Activated CD8-positive, alpha-beta memory T cell treated with anti-CD3 and anti-CD28 coated beads for 4 hours (primary cell): ENCODE measurements at places on chromosomes 4 and X.

DNA sequence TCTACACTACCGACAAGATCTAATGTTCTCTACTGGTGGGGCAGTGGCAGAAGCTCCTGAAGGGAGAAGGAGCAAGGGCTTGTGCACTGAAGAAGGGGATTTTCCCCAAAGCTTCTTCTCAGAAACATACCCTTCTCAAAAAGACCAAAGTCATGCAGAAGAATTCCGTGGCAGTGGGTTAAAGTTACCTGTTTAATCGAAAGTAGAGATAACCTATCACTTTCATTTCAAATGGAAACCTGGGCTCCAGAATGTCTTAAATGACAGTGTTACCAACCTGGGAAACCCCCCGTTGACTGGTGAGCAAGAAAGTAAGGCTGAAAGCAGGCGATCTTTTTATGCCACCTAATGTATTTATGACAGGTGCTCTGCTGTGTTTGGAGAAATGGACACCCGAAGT is 92.5 kb upstream of the TEX13D start:
- peak; percentile 26 for DNase-seq

- DNase-seq: no peak
These were observed 1890.7 kb upstream of the PCDH10 start for GRCh38 chr4:131258361-131258760.

DNA sequence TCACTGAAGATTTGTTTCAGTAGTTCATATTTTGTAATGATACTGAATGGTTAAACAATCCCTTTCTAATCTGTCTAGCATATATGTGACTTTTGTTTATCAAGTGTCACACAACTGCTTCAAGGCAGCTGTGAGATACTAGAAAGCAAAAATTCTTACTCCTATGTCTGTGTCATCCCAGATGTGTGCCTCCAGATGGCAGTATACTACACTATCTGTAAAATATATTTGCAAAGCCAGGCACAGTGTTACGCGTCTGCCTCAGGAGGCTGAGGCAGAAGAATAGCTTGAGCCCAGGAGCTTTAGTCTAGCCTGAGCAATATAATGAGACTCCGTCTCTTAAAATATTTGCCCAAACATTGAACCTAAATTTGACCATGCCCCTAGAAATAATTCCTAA is 4.0 kb downstream of the NUDT10 start:
- DNase-seq: no peak

- DNase-seq: no peak
These were observed 52.8 kb upstream of the PSAPL1 start for GRCh38 chr4:7487502-7487901.

GRCh38 chr4:35286434-35286833 is 957.9 kb downstream of the ARAP2 start:
- DNase-seq: no peak

DNA sequence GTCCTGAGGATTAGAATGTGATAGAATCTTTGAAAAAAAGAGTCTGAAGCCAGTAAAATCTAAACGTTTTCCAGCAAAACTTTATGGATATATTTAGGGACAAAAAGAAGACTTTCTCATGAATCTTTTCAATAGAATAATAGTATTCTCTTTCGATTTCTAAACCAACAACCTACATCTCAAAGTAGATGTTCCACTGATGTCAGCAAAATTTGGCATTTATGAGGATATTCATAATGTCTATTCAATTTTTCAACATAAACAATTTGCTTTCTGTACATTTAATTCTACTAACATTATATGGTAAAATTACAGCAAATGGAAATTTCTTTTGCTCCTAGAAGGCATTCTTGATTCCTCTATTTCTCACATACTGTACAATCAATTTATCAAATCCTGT is 886.5 kb downstream of the CENPC start:
- no peak for DNase-seq

- DNase-seq: no peak
These were observed 31.9 kb upstream of the ASMTL start for GRCh38 chrX:1484638-1485019.

DNA sequence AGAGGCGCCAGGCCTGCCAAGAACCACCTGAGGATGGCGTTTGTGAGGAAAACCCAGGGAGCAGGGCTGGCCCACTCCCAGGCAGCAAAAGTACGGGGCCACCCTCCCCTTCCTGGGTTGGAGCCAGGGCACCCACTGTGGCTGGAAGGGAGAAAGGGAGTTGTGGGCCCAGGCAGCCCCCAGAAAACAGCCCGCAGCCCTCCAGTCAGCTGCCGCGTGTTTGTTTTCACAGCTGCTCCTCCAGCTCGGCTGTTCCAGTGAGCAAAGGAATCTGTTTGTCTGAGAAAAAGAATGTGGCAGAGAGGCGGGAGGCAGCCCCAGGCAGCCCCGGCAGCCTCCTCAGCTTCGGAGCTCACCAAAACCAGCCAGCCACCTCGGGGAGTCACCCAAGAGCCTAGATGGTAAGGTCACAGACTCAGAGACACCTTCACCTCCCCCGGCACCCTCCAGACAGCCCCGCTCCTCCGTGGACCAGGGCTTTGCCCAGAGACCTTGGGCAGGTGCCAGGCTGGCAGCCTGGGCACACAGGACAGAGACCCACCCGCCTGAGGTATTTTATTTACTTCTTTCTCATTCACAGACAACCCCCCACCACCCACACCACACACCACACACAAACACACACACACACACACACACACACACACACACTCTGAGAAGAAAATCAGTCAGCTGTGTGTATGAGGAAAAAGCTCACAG is 338.1 kb downstream of the BCOR start:
- DNase-seq: no peak

GRCh38 chr4:174996079-174996478 is 77.9 kb downstream of the ADAM29 start:
- DNase-seq: no peak

DNA sequence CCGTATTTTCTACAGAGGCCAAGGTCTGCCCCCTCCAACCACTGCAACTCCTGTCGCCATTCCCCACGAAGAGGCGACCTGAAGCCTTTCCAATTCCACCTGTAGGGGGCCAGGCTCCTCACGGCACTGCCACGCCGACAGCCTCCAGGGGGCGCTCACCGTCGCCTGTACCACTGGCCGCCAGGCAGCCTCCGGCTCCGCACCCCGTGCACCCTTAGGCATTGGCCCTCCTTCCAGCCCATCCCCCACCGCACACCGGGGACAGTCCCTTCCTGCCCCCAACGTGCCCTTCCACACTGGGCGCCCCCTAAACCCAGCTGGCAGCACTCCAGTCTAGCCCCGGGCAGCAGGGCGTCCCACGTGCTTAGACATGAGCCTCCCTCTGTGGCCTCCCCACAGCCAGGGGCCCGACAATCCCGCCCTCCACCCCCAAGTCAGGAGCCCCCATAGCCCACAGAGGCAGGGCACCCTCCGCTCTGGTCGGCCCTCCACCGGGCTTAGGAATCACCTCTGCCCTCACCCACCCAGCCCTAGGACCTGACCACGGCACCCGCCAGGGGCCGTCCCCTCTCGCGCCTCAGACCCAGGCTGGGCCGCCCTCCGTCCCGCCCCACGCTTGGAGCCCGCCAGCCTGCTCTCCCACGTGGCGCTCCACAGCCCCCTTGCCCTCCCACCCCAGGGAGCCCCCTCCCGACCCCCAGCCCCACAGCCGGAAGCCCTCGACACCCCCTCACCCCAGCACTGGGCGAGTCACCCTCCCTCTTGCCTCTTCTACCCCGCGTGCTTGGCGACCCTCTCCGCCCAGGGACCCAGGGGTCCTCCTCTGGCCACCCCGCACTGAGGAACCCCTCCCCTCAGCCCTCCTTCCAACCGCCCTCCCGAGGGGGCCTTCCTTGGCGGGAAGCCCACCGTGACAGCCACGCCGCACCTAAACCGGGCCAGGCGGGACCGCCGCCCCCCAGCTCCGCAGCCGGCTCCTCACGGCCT is 711 bp downstream of the PNMA6E start:
- no peak for DNase-seq

DNA sequence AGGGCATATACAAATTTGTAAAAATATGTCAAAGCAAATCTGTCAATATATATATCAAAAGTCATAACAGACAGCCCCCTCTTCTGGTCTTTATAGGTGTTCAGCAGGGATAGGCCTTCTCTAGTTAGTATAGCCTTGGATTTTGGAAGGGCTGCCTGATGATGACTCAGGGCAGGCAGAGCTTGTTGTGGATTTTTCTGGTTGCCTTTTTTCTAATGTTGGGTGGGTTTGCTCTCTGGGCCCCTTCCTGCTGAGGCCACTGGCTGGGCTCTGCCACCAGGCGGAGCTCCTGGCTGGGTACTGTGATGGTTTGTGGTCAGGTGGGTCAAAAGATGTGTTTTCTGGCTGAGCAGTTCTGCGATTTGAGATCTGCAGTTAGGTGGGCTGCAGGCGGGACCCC is 294.2 kb downstream of the GRIA2 start:
- DNase-seq: no peak

GRCh38 chr4:149718500-149718899 is 97.1 kb downstream of the IQCM start:
- DNase-seq: no peak

DNA sequence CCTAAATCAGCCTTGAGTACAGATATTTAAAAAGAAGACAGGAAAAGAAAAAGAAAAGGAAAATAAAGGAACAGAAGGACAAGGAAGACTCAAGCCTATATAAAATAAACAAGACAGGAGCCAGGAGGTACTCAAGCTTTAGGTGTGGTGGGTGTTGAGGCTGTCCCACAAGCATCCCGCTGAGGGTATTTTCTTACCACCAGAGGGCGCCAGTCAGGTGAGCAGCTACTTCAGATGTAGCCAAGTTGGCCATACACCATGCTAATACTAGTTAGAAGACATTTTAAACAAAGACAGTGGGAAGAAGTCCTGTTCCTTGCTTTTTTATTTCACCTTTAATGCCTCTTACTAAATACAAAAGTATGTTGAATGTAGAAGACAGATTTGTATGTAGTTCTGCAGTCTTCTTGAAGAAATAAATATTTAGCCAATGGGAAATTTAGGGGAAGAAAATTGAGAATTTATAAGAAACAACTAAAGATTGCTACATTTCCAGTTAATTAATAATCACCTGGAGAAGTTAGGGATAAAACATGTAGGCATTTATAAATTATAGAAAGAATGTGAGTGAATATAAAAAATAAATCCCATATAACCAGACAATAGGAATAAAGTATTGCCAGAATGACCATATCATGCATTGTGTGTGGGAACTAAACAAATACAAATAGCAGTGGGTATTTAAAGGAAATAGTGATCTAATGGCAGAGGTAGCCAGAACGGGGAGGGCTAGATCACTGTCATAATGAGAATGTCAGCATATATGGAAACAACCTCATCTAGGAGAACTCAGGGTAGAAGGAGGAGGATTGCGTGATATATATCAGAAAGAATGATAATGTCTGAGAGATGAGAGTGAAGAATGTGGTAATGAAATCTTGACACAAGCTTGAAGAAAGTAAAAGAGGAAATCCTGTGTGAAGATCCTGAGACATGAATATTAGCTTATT is 71.0 kb downstream of the MTHFD2L start:
- DNase-seq: peak; percentile 49

DNA sequence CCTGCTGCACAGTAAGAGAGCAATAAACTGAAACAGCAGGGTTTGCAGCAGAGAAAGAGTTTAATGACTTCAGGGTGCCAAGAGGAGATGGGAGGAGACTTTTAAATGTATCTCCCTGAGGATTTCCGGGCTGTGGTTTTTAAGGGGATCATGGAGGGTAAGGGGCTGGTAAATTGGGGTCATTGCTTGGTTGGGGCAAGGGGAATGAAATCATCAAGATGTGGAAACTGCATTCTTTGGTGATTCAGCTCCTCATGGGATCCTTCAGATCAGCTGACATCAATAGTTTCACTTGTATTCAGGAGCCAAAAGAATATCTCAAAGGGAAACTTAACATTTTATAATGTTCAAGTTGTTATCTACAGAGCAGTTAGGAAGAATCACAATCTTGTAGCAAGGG is 174.3 kb upstream of the ANXA10 start:
- no peak for DNase-seq

- no peak for DNase-seq
These were observed 8.1 kb downstream of the JAKMIP1 start for GRCh38 chr4:6192245-6192644.

GRCh38 chrX:22392133-22392948 is 119.6 kb downstream of the CBLL2 start:
- no peak for DNase-seq

- DNase-seq: no peak
These were observed 9.1 kb downstream of the AKAP17A start for GRCh38 chrX:1600406-1601050.

GRCh38 chrX:154530286-154530685 is 14.3 kb upstream of the FAM3A start:
- no peak for DNase-seq

DNA sequence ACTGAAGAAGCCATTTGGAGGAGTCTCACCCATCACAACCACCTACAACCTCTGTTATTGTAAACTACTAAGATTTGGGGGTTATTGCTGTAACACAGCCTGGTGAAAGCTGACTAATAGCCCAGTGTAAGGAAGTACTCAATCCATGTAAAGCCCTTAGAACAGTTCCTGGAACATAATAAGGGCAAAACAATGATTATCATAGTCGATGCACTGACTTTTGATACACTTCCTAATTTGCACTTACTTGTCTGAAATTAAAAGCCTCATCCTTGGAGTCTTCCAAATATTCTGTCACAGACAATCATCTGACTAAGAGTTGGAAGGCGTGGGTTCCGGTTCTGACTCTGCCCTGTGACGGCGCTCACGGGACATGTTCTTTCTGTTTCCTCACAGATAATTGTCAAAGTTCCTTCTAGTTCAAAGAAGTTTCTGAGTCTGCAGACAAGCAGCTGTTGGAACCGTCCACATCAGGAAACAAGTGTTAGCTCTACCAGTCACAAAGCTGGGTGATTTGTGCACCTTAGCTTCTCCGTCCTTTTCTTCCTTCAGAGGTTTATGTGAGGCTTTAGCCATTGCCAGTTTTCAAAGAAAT is 33.4 kb upstream of the RASGEF1B start:
- peak; percentile 50 for DNase-seq

DNA sequence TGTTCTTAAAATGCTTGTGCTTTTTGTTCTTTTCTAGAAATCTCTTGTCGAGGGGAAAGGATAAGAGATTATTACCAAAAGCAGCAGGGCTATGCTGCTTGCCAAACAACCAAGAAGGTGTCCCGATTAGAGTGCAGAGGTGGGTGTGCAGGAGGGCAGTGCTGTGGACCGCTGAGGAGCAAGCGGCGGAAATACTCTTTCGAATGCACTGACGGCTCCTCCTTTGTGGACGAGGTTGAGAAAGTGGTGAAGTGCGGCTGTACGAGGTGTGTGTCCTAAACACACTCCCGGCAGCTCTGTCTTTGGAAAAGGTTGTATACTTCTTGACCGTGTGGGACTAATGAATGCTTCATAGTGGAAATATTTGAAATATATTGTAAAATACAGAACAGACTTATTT is 81.5 kb upstream of the PACRGL start:
- no peak for DNase-seq

GRCh38 chrX:85444613-85445012 is 65.1 kb upstream of the POF1B start:
- no peak for DNase-seq

DNA sequence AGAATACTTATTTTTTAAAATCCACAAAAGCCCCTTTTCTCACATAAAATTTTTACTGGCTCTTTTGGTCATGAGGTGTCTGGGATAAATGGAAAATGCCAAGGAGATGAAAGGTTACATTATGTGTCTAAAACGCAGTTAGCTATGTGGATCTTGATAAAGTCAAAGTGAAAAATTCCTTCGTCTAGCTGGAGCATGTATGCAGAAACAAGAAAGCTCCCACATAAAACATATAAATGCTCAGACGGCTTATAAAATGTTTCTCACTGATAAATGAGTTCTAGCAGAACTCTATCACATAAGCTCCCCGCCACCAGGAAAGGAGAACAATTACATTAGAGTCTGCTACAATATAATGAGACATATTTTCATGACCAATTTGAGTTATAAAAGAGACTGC is 83.8 kb downstream of the TBC1D9 start:
- DNase-seq: no peak
